ENCODE measurements at places on chromosomes 3 and 15. TPM values are rescaled to one million over a fixed set of nuclear protein-coding genes. Genes with fewer than 3 reads are reported as not detected.

GRCh38 chr15:60381148-60381788 lies 16.5 kb downstream of the ANXA2 start:
- H3K27ac ChIP-seq = peak overlapping the region; percentile 98
- H3K4me3 ChIP-seq = no peak overlapping the region
- DNase-seq = no peak
- H3K4me1 ChIP-seq = peaks cover 70% of the 10 kb centered on the region
- H3K27me3 ChIP-seq = no peaks in the 10 kb centered on the region

DNA sequence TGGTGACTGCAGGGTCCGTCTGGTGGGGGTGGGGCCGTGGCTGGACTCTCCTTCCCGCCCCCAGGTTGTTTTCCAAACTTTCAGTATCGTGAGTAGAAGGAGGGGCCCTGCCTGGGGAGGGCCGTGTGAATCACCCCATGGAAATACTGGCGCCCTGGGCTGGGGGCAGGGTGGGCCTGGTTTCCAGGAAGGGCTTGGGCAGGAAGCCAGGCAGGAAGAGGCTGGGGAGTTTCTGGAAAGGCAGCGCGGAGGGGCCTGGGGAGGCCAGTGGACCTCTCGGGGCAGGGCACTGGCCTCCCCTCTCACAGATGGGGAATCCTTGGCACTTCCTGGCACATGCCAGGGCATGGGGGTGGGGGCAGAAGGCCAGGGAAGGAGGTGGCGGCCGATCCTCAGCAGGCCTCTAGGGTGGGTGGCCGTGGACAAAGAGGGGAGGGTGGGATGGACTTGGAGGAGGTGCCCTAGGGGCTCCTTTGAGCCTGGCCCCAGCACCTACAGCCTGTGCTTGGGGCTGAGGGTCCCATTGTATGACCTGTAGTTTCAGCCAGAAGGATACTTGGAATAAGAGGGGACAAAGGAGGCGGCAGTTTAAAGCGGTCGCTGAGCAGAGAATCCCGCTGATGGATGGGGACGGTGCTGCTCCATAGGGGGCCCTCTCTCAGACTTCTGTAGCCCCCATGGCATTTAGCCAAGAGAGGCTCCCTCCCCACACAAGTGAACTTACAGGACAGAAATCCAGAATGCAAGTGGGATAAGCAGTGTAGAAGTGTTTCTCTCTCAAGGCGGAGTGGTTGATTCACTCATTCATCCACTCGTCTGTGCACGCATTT lies 56.5 kb upstream of the GATA2 start:
- H3K27ac ChIP-seq = no peak overlapping the region
- H3K36me3 ChIP-seq = no peaks in the 10 kb centered on the region
- peak; percentile 12 for DNase-seq

GRCh38 chr15:62413153-62413552 lies 248.1 kb upstream of the C2CD4B start:
- DNase-seq = no peak
- no peak overlapping the region for H3K27ac ChIP-seq
- no peaks in the 10 kb centered on the region for H3K27me3 ChIP-seq
- no peaks in the 10 kb centered on the region for H3K36me3 ChIP-seq
- H3K4me1 ChIP-seq = peaks cover 6% of the 10 kb centered on the region

Gene ZNF860
- 0.66 TPM for total RNA-seq

Gene NUTM1
- total RNA-seq = not detected

Gene APBA2
- 0.62 TPM for total RNA-seq

DNA sequence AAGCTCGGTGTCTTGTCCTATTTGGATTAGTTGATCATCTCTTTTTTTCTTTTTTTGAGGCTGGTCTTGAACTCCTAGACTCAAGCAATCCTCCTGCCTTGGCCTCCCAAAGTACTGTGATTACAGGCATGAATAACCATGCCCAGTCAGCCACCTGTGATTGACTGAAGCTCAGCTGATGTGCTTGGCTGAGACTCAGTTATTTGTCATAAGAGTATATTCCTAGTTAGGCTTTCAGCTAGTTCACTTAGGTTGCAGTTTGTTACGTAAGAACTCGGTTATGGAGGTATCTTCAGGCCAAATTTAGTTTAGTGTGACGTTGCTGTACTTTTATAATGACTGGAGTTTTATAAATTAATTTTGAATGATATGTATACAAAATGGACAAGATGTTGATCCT lies 365.0 kb downstream of the SV2B start:
- H3K4me1 ChIP-seq = no peaks in the 10 kb centered on the region
- H3K36me3 ChIP-seq = no peaks in the 10 kb centered on the region
- H3K27me3 ChIP-seq = no peaks in the 10 kb centered on the region
- H3K4me3 ChIP-seq = no peak overlapping the region
- no peak for DNase-seq

- H3K27ac ChIP-seq = no peak overlapping the region
- H3K36me3 ChIP-seq = no peaks in the 10 kb centered on the region
- H3K4me3 ChIP-seq = no peak overlapping the region
Observed at GRCh38 chr15:25734680-25735355, 128.3 kb downstream of the ATP10A start.

Gene TMEM108
- not detected for total RNA-seq

Gene CCRL2
- not detected for total RNA-seq

GRCh38 chr15:51588966-51589365 lies 33.6 kb downstream of the DMXL2 start:
- no peak overlapping the region for H3K27ac ChIP-seq
- no peak for DNase-seq
- no peaks in the 10 kb centered on the region for H3K27me3 ChIP-seq
- no peaks in the 10 kb centered on the region for H3K36me3 ChIP-seq

Gene KBTBD8
- 16.2 TPM for total RNA-seq

Gene DYNLT2B
- total RNA-seq = 11.2 TPM

DNA sequence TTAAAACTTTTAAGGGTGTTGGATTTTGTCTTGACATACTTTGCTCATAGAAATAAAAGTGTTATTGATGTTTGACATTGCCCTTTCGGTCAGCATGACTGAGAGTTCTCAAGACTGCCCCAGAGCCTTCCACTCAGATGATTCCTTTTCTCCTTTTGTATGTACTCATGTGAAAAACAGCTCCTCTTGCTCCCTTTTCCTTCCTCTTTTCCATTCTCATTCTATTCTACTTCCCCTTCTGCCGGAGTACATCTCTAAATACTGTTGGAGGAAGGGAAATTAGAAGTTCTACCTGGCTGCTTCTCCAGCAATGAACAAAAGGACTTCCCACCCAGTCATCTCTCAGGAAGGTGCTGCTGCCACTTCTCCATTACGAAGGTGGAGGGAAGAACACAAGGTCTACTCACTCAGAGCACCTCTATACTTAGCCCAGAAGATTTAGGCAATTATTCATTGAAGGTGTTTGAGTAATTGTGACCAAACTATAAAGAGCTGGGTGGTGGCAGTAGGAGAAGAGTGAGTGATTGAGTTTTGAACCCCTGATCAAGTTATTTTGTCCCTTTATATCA lies 163.8 kb upstream of the MBNL1 start:
- H3K4me1 ChIP-seq = no peaks in the 10 kb centered on the region
- H3K4me3 ChIP-seq = no peak overlapping the region
- no peak overlapping the region for H3K27ac ChIP-seq
- H3K36me3 ChIP-seq = no peaks in the 10 kb centered on the region

DNA sequence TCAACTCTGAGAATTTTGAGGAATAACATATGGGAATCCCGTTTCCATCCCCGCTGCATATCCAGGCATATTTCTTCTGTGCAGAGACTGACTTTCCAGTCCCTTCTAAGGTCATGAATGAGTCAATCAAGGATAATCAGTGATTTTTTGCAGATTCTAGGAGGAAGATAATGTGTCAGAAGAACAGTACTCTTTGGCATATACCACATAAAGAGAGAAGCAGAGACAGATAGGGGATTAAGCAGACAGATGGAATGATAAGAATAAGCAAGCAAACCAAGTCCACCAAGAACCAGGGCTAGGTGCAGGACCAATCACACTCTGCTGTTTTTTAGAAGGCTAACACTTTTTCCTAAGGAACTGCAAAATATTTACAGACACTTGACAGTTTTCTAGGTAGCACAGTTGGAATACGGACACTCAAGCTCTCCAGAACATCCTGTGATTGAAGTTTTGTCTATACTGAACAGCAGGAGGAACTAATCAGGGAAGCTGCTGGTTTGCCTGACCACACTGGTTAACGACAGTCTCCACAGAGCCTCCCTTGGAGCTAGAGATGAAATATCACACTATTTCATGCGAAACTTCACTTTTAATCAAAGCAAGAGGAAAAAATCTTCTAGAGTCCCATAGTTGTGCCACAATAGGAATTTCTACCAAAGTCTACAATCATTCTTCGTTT lies 450.0 kb upstream of the KCNMB2 start:
- H3K4me1 ChIP-seq = peaks cover 19% of the 10 kb centered on the region
- no peaks in the 10 kb centered on the region for H3K27me3 ChIP-seq

Gene MAP3K13
- 26.5 TPM for total RNA-seq

Gene ZNF620
- 16.3 TPM for total RNA-seq

Gene TMC3
- not detected for total RNA-seq

DNA sequence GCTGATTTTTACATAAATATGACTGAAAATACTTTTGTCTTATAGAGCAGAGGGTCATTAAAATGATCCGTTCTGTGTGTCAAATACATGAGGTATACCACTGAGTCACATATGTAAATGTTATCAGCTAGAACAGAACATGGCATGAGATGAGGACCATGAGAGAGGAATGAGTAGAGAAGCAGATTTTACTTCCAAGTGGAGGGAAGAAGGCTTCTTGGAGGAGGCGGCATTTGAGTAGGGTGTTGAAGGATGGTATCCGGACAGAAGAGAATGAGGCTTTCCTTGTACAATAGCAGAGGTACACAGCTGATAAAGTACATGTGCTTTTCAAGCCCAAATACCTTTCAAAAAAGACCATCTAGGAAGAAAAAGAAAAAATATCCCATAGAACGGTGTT lies 4.8 kb downstream of the LIPC start:
- peaks cover 73% of the 10 kb centered on the region for H3K4me1 ChIP-seq
- DNase-seq = no peak
- H3K36me3 ChIP-seq = no peaks in the 10 kb centered on the region

Gene RASL12
- 0.55 TPM for total RNA-seq

GRCh38 chr3:43296565-43296964 lies 10.2 kb downstream of the SNRK start:
- H3K4me3 ChIP-seq = no peak overlapping the region
- H3K27ac ChIP-seq = no peak overlapping the region
- H3K27me3 ChIP-seq = no peaks in the 10 kb centered on the region
- no peak for DNase-seq
- peaks cover 14% of the 10 kb centered on the region for H3K36me3 ChIP-seq
- H3K4me1 ChIP-seq = peaks cover 62% of the 10 kb centered on the region

DNA sequence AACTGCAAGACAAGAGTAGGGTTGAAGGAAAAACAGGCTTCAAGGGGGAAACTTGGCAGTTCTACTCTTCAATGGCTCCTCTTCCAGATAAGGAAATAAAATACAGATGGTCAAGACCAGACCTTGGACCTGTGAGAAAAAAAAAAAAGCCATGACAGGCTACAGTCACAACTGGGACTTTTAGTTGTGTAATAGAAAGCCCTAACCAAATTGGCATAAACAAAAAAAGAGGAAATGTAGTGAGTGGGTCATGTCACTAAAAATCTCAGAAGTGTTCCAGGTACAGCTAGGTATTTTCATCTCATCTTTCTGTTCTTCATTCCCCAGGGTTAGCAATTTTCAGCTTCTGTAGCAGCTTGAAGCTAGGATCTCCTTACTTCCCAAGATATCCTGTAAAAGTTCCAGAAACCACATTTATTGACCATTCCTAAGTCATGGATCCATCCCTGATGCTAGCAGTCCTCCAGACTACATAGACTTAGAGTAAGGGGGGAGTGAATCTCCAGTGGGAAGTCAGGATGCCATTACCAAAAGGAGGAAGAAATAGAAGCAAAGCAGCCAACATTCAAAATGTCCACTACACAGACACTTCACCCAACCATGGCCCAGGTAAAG lies 61.0 kb upstream of the CSTA start:
- H3K4me1 ChIP-seq = no peaks in the 10 kb centered on the region
- H3K27me3 ChIP-seq = no peaks in the 10 kb centered on the region
- H3K27ac ChIP-seq = no peak overlapping the region
- no peak overlapping the region for H3K4me3 ChIP-seq

- peaks cover 3% of the 10 kb centered on the region for H3K27me3 ChIP-seq
- H3K4me1 ChIP-seq = peaks cover 2% of the 10 kb centered on the region
- H3K27ac ChIP-seq = no peak overlapping the region
- no peak overlapping the region for H3K4me3 ChIP-seq
Observed at GRCh38 chr3:43795491-43795890, 104.8 kb downstream of the ABHD5 start.

Gene TERC
- total RNA-seq = 8.4 TPM

GRCh38 chr3:71300951-71301393 lies 282.6 kb downstream of the FOXP1 start:
- DNase-seq = no peak
- H3K4me1 ChIP-seq = peaks cover 40% of the 10 kb centered on the region
- H3K4me3 ChIP-seq = no peak overlapping the region
